ENCODE measurements at places on chromosomes 11 and 22.

- DNase-seq = no peak
Measured at GRCh38 chr22:46864314-46865051, 102.0 kb downstream of the TBC1D22A start.

DNA sequence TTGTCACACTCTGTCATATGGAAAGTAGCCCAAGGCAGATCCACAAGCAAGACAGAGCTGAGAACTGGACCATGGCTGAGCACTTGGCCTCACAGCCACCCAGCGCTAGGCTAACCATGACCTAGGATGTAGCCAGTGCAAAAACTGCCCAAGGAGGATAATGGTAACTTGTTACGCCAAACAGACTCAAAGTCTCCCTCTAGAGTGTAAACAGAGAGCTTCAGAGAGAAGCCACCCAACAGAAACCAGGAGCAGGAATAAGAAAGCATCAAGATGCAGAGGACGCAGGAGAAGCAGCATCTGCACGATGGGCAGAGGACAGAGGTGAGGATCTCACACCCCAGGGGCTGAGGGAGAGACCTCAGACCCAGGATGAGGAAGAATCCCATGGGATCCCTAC, 97.9 kb downstream of the RCN1 start:
- DNase-seq = no peak

- DNase-seq = no peak
Measured at GRCh38 chr22:39528080-39528661, 4.4 kb downstream of the RPS19BP1 start.

DNA sequence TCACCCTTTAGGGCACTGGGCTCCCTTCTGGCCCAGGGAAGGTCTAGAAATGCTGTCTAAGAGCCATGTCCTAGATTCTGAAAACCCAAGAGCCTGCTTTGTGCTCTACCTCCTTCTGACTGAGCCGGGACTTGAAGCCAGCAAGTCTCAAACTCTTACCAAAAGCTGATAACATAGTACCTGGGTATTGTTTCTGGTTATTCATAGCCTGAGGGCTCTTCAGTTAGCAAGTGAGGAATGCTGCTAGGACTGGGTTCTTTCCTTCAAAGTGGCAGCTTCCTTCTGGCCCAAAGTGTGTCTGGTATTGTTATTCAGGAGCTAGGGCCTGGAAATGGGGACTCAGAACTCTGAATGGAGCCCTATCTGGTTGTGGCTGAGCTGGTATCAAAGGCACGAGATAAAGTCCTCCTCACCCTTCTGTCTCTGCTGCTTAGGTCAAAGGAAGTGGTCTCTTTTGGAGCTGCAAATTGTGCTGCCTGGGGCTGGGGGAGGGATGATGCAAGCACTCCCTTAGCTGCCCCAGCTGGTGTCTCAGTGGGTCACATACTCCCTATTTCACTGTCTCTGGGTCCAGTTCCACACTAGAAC, 696.0 kb upstream of the CCDC179 start:
- DNase-seq = no peak

Data from AG04449 (cell line).